Prostate gland (tissue), 2 donors: ENCODE measurements at places on chromosomes 12 and 14. TPM values are rescaled to one million over a fixed set of nuclear protein-coding genes. Genes with fewer than 3 reads are reported as not detected.
A peak's percentile ranks its signal among the peaks of the same experiment; 100 is the strongest.

Gene TMPRSS12
- total RNA-seq: 1.2 TPM

DNA sequence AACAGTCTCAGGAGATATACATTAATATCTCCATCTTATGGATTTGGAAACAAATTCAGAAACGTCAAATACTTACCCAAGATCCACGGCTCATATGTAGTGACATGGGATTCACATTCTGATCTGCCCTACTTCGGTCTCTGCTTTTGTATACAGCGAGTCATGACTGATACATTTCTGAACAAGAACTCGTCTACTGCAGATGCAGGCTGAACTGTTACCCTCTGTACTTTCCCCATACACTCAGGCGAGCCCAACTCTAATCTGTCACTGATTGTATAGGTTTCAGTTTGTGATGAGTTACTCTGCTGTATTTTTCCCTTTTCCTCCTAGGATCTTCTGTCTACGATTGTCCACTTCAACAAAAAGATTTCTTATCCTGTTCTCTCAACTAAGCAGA is 441.6 kb downstream of the CCDC91 start:
- no peak overlapping the region for H3K4me3 ChIP-seq
- DNase-seq: no peak
- no peaks in the 10 kb centered on the region for H3K27me3 ChIP-seq
- no peaks in the 10 kb centered on the region for H3K4me1 ChIP-seq
- no peaks in the 10 kb centered on the region for H3K36me3 ChIP-seq

GRCh38 chr12:90234472-90234871 is 525.8 kb upstream of the ATP2B1 start:
- H3K27ac ChIP-seq: no peak overlapping the region
- H3K4me3 ChIP-seq: no peak overlapping the region
- H3K27me3 ChIP-seq: no peaks in the 10 kb centered on the region

DNA sequence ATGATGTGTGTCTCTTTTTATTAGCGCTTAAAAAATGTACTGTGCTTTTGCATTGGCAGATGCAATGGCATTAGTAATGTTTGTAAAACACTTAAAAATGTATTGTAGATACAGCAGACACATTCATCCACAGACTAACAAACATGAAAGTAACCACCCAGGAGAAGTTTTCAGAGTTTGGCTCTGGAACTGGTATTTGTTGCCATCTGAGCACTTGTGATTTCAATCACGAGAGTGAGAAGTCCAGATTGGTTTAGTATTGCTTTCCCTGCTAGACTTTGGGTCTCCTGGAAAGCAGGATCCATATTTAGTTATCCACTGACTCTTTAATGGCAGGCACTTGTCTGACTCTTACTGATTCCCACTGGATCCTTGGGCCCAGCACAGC is 13.2 kb downstream of the RASSF8 start:
- peaks cover 7% of the 10 kb centered on the region for H3K4me1 ChIP-seq
- no peaks in the 10 kb centered on the region for H3K36me3 ChIP-seq
- no peak overlapping the region for H3K4me3 ChIP-seq
- no peak for DNase-seq
- H3K27ac ChIP-seq: peak overlapping the region; percentile 3

Gene TMEM132C
- total RNA-seq: 5.3 TPM

Gene PROX2
- not detected for total RNA-seq

Gene OTOGL
- total RNA-seq: 0.74 TPM

Gene EIF2S1
- total RNA-seq: 63.6 TPM

DNA sequence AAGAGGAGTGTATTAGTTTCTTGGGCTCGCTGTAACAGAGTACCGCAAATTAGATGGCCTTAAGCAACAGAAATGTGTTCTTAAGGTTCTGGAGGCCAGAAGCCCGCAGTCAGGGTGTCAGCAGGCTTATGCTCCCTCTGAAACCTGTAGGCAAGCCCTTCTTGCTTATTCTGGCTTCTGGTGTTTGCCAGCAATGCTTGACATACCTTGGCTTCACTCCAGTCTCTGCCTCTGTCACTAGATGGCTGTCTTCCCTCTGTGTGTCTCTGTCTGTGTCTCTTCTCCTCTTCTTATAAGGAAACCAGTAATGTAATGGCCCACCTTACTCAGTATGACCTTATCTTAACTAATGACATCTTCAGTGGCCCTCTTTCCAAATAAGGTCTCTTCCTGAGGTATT is 85.1 kb downstream of the DERA start:
- no peak overlapping the region for H3K27ac ChIP-seq
- no peaks in the 10 kb centered on the region for H3K4me1 ChIP-seq
- H3K36me3 ChIP-seq: no peaks in the 10 kb centered on the region

DNA sequence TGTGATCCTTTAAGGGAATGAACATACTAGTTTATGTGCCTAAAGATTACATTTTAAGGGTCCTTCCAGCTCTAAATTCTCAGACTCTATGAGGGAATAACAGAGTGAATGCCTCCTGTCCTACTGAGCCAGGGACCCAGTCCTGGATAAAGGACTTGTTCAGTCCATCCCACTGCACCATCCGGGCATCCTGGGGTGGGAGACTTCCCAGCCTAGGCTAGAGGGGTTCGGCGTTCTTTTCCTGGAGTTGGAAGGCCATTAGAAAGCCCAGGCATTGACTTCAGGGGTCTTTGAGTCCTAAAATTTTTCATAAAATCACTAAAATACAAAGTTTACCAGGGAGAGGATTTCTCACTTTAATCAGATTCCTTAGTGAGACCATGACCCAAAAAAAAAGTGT is 127.9 kb upstream of the FKBP4 start:
- no peaks in the 10 kb centered on the region for H3K4me1 ChIP-seq
- no peaks in the 10 kb centered on the region for H3K27me3 ChIP-seq
- no peaks in the 10 kb centered on the region for H3K36me3 ChIP-seq
- no peak overlapping the region for H3K27ac ChIP-seq
- no peak for DNase-seq
- no peak overlapping the region for H3K4me3 ChIP-seq

DNA sequence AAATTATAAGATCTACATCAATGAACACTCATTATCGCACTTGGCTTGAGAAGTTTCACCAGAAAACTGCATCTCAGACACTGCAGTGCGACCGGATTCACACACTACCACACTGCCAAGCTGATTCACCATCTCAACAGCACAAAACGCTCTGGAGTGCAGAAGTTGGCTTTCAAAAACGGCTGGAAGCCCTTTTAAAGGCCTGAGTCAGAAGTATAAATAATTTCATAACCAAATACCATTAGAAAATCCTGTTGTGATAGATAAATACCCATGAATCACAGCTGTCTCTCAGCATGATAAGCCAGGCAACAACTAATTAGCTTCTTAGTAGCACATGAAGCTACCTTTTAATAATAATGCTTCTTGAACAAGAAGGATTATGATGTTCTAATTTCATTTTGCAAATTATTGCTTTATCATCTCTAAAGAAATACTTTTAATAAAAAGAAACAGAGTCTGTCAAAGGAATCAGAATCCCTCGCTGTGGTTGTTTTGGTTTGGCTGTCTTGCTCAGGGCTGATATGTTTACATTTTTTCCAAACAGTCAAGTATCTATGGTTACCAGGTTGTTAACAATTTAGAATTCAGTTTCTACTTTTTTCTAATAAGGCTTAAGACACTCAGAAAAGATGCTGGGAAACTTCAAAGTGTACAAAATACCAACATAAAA is 51.2 kb downstream of the SLC2A13 start:
- H3K36me3 ChIP-seq: no peaks in the 10 kb centered on the region
- no peaks in the 10 kb centered on the region for H3K27me3 ChIP-seq

Gene MYF5
- not detected for total RNA-seq

GRCh38 chr14:29102996-29103395 is 336.4 kb downstream of the FOXG1 start:
- no peaks in the 10 kb centered on the region for H3K36me3 ChIP-seq
- no peaks in the 10 kb centered on the region for H3K4me1 ChIP-seq
- no peak overlapping the region for H3K4me3 ChIP-seq
- H3K27ac ChIP-seq: no peak overlapping the region
- no peak for DNase-seq
- H3K27me3 ChIP-seq: no peaks in the 10 kb centered on the region

- H3K27ac ChIP-seq: peak overlapping the region; percentile 93
- H3K4me1 ChIP-seq: no peaks in the 10 kb centered on the region
- peak overlapping the region; percentile 84 for H3K4me3 ChIP-seq
Measured at GRCh38 chr14:21475767-21476522, 814 bp downstream of the RAB2B start.

- H3K27ac ChIP-seq: no peak overlapping the region
- H3K36me3 ChIP-seq: no peaks in the 10 kb centered on the region
- no peak for DNase-seq
- no peaks in the 10 kb centered on the region for H3K4me1 ChIP-seq
Measured at GRCh38 chr14:96894966-96895365, 97.8 kb downstream of the VRK1 start.

GRCh38 chr14:67859169-67859749 is 39.7 kb downstream of the RAD51B start:
- H3K27ac ChIP-seq: no peak overlapping the region
- no peaks in the 10 kb centered on the region for H3K36me3 ChIP-seq
- H3K27me3 ChIP-seq: no peaks in the 10 kb centered on the region
- H3K4me3 ChIP-seq: no peak overlapping the region
- H3K4me1 ChIP-seq: peaks cover 14% of the 10 kb centered on the region

DNA sequence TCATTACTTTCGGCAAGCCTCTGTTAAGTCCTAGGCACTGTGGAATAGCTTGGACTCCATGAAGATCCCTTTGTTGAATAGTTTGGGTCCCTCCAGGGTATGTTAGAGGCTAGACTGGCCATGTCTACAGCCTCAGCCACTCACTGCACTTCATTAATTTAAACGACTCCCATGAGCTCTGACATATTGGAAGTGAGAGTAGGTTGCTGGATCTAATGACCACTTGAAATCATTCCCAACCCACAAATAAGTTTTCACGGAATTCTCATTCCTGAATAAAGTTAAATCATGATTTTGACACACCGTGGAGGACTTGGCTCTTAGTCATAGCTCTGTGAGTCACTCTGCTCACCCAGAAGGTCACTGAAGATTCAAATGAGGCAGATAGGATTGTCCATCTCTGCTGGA is 21.4 kb upstream of the APPL2 start:
- no peak for DNase-seq
- no peaks in the 10 kb centered on the region for H3K27me3 ChIP-seq
- H3K4me1 ChIP-seq: no peaks in the 10 kb centered on the region
- no peaks in the 10 kb centered on the region for H3K36me3 ChIP-seq

Gene CMA1
- not detected for total RNA-seq

DNA sequence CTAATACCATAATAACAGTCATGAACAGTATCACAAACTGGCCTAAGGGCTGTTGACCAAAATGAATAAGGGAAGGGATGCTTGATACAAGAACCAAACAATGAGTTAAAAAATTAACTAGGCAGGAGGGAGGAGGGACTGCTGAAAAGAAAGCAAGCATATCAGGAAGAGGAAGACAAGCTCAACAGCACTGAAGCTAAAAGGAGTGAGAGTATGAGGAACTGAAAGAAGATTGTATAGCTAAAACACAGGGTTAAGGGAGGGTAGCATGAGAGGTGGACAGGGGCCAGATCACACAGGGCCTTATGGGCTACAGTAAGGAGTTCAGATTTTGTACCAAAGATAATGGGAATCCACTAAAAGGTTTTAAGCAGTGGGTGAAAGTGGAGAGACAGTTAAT is 34.1 kb downstream of the ITGA7 start:
- H3K36me3 ChIP-seq: no peaks in the 10 kb centered on the region
- H3K27me3 ChIP-seq: no peaks in the 10 kb centered on the region
- H3K27ac ChIP-seq: no peak overlapping the region
- H3K4me1 ChIP-seq: no peaks in the 10 kb centered on the region

Gene CLMN
- total RNA-seq: 24.6 TPM

GRCh38 chr14:57831981-57832380 is 33.9 kb downstream of the SLC35F4 start:
- H3K27ac ChIP-seq: no peak overlapping the region
- no peaks in the 10 kb centered on the region for H3K36me3 ChIP-seq
- H3K4me3 ChIP-seq: no peak overlapping the region
- H3K4me1 ChIP-seq: no peaks in the 10 kb centered on the region
- DNase-seq: no peak
- H3K27me3 ChIP-seq: no peaks in the 10 kb centered on the region

- no peak overlapping the region for H3K27ac ChIP-seq
- no peak for DNase-seq
- H3K4me1 ChIP-seq: no peaks in the 10 kb centered on the region
- H3K36me3 ChIP-seq: no peaks in the 10 kb centered on the region
Measured at GRCh38 chr14:93375673-93376156, 28.7 kb downstream of the COX8C start.

- H3K36me3 ChIP-seq: no peaks in the 10 kb centered on the region
- no peak overlapping the region for H3K27ac ChIP-seq
- no peaks in the 10 kb centered on the region for H3K27me3 ChIP-seq
- no peak for DNase-seq
- no peak overlapping the region for H3K4me3 ChIP-seq
Measured at GRCh38 chr12:49984476-49985359, 12.0 kb downstream of the AQP6 start.

DNA sequence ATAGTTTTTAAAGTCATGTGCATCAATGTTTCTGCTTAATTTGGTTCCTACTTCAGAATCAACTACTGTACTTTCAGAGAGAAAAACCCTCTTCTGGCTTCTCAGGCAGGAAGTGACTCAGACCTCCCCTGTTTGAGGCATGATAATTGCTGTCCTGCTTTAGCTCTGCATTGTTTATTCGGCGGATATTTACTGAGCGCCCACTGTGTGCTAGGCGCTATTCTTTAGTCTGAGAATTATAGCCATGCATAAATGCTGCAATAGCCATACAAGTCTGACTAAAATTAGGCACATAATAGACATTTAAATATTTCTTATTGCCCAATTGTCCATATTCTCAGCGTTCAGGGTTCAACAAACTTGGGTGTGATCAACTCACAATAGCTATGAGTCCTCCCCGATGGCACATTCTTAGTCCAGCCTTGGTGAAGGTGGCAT is 6.1 kb upstream of the AMIGO2 start:
- H3K36me3 ChIP-seq: no peaks in the 10 kb centered on the region
- no peak overlapping the region for H3K27ac ChIP-seq
- H3K4me1 ChIP-seq: no peaks in the 10 kb centered on the region
- DNase-seq: no peak

DNA sequence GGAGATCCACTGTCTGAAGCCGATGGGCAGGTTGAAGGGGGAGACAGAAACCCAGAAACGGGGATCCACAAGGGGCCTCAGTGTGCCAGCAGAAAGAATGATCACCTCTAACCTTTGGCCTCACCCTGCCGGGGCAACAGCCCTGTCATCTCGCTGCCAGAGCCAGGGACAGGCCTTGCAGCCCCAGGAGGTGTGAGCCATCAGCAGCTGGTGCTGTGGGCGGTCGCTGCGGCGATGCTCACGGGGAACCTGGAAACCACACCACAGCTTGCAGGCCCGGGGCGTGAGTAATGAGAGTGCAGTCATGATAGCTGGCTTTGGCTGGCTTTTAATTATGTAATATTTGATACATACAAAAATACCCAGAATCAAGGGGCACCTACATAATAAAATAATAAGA is 4.7 kb upstream of the TTC7B start:
- no peak overlapping the region for H3K27ac ChIP-seq
- DNase-seq: no peak
- H3K27me3 ChIP-seq: no peaks in the 10 kb centered on the region
- no peaks in the 10 kb centered on the region for H3K36me3 ChIP-seq

- no peaks in the 10 kb centered on the region for H3K36me3 ChIP-seq
- H3K4me1 ChIP-seq: no peaks in the 10 kb centered on the region
- DNase-seq: no peak
- H3K4me3 ChIP-seq: no peak overlapping the region
Measured at GRCh38 chr14:57834961-57835360, 30.9 kb downstream of the SLC35F4 start.
